ENCODE measurements at places on chromosomes 2 and 18.

GRCh38 chr18:63074981-63075404, 244.6 kb downstream of the BCL2 start:
- DNase-seq = peak; percentile 66

DNA sequence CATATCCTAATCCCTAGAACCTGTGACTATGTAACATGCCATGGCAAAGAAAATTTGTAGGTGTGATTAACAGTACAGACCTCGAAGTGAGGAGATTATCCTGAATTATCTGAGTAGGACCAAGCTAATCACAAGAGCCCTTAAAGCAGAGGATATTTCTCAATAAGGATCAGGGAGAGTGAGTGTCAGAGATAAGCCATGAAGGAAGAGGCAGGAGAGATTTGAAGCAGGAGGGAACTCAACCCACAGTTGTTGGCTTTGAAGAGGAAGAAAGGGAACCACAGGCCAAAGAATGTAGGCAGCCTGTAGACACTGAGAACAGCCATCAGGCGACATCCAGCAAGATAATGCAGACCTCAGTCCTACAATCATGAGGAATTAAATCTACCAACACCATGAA, 229.3 kb downstream of the NBAS start:
- DNase-seq = no peak

DNA sequence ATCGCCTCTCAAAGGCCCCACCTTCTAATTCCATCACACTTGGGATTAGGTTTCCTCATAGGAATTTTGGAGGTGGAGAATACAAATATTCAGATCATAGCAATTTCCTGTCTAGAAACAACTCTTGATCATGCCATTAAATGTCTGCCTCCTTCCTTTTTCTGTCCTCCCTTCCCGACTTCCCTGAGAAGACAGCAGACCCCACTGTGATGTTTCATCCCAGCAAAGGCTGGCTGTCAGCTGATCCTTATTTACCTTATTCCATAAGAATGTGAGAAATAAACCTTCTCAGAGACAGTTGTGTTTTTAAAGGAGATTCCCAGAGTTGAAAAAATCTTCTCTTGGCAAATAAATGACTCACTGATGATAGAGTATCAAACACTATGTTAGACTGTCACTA, 133.9 kb downstream of the TDRD15 start:
- no peak for DNase-seq

- peak; percentile 2 for DNase-seq
Observed at GRCh38 chr2:225207043-225207442, 164.8 kb upstream of the DOCK10 start.

DNA sequence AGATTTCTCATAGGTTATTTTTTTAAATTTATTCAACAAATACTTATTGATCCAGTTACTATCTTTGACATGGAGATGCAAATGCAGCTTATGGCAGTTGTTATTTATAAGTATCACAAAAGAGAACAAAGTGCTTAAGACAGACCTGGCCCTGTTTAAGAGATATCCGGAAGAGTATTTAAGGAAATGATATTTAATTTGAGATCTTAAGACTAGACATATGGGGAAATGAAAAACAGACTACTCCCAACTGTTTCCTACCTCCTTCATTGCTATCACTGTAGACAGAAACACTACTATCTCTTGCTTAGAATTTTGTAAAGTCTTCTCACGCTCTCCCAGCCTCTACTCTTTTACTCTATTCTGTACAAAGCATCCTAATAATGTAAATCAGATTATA, 36.0 kb downstream of the RPRD1A start:
- no peak for DNase-seq

DNA sequence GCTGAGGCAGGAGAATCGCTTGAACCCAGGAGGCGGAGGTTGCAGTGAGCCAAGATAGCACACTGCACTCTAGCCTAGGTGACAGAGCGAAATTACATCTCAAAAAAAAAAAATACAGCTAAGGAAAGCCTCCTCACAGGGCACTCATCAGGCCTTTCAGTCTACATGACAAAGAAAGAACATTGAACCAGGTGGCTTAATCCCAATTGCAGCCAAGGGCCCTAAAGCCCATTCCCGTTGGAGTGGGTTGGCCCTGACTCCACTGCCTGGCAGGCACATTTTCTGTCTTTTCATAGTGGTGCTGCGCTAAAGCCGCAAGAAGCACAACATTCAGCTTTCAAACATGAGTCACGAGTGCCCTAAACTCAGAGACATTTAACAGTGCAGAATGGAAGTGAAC, 372.5 kb downstream of the RNF144A start:
- no peak for DNase-seq

GRCh38 chr2:159266554-159266953, 19.9 kb downstream of the WDSUB1 start:
- no peak for DNase-seq

GRCh38 chr2:160555420-160556071, 61.9 kb upstream of the RBMS1 start:
- no peak for DNase-seq

DNA sequence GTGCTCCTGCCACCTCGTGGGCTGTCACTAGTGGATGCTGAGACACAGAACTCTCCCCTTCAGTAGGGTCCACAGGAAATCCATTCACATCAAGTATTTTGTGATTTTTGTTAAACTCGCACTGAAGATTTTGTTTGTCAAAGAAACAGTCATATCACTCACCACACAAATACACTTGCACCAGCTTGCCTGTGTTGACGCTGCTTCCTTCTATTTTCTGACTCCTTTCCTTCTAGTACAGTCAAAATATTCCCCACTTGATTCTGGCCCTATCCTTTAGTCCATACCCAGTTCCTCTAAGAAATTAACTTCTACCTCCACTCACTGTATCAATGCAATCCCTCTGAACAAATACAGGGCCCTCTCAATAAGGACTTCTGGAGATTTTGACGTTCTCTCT, 213.2 kb upstream of the ARL4C start:
- no peak for DNase-seq

DNA sequence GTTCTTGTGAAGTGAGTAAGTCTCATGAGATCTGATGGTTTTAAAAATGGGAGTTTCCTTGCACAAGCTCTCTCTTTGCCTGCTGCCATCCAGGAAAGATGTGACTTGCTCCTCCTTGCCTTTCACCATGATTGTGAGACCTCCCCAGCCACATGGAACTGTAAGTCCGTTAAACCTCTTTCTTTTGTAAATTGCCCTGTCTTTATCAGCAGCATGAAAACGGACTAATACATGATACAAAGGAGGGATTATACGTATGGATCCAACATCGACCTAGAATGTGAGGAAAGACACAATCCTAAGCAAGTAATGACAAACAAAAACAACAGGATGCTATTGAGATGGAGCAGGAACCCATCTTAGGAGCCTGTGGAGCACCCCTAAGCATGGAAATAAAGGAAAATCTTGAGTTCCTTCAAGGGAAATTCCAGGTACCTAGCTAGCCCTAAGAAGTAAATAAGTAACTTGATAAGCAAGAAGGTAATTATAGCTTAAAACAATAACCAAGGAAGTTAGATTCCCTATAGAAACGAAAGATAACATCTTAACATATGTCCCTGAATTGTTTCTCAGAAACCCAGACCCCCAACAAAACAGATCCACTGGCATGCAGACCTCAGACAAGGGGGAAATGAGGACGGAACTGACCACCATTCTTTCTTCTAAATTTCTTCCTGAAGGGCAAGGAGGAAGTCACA, 1.5 kb upstream of the TNFRSF11A start:
- DNase-seq = no peak

DNA sequence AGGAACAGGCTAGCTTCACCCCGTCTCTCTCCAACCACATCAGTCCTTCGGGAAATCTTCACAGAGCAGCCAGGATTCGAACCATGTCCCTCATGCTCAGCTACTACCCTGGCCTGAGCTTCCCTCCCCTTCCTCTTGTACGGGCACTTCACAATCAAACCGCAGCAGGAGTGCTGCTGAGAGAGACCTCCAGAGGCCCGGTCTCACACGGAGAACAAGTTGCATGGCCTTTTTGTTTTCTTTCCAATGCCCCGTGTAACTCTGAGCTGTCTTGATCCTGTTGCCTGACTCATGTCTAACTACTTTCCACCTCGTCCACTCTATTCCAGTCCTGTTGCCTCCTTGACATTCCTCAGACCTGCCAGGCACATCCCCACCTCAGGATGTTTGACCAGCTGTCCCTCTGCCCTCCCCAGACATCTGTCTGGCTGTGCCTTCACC, 25.4 kb downstream of the FBLN7 start:
- no peak for DNase-seq

GRCh38 chr2:138501425-138502254, at the start of gene SPOPL:
Gene SPOPL (plus strand): TSS chr2:138501770. CDS start chr2:138550217, 48,447 bp downstream.
- peak; percentile 71 for DNase-seq

GRCh38 chr2:157260533-157261198, 3.2 kb downstream of the GALNT5 start:
- DNase-seq = no peak

DNA sequence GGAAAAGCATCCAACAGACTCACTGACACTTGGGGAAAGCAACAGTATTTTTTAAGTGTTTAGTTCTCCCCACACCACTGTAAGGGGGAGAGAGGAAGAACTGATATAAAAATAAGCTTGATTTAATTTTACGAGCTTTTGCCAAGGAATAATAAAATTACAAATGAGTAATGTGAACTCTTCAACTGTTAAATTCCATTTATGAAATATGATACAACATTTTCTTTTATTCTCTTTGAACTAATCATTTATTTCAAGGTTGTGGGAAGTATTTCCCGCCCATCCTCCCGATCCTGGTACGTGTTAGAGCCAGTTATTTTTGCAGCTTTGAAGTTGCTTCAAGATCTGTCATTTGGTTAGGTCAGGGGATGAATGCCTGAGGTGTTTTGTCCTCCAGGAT, 35.2 kb downstream of the WDPCP start:
- DNase-seq = no peak

DNA sequence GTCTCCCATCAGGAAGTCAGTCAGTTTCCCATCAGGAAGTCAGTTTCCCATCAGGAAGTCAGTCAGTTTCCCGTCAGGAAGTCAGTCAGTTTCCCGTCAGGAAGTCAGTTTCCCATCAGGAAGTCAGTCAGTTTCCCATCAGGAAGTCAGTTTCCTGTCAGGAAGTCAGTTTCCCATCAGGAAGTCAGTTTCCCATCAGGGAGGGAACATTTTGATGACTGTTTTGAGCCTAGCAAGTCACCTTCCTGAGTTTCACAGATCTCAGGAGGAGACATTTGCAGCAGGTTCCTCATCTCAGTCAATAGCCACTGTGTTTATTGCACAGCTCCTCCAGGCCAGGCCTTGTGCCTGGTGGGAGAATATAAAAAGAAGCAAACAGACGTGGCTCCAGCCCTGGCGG, 31.9 kb downstream of the DIPK1C start:
- DNase-seq = no peak

GRCh38 chr2:43455296-43455695, 140.5 kb downstream of the THADA start:
- DNase-seq = no peak

DNA sequence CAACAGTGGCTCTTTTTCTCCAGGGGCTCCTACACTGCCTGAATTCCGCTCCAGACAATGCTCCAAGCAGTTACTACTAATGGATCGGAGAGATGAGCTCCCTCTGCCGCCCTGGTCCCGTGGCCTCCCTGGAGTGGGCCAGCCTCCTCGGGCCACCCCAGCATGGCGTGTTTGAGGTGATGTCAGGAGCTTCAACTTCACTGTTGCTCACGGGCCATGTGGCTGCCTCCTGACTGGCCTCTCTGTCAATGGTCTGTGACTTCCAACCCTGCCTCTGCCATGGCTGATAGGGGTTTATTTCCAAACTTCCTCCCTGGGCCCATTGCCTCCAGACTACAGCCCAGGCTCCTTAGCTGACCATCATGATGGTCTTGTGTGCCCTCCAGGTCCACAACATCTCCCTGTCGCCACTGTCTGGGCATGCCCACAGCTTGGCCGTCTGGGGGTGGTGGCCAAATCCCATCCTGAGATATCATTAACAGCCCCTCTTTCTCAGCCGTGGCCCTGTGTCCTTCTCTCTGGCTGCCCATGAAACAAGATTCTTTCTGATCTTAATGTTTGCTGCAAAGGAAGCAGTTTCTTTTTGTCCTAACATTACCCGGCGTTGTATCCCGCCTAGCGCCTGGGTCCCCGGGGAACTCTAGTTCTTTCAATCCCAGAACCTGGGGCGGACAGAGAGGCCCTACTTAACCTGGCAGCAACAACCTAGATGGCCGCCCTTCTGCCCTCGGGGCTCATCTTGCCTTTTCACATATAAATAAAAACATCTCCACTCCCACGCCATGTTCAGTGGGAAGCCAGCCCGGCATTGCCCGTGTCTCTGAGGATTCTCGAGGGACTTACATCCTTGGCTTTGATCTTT, 38.1 kb downstream of the ATOH8 start:
- no peak for DNase-seq

DNA sequence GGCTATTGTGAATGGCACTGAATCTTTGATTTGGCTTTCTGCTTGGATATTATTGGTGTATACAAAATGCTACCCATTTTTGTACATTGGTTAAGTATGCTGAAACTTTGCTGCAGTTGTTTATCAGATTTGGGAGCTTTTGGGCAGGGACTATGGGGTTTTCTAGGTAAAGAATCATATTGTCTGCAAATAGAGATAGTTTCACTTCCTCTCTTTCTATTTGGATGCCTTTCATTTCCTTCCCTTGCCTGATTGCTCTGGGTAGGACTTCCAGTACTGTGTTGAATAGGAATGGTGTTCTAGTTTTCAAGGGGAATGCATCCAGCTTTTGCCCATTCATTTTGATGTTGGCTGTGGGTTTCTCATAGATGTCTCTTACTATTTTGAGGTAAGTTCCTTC, 489.1 kb upstream of the LRATD1 start:
- DNase-seq = no peak

- DNase-seq = no peak
Observed at GRCh38 chr2:182359027-182359989, 67.5 kb downstream of the PDE1A start.

DNA sequence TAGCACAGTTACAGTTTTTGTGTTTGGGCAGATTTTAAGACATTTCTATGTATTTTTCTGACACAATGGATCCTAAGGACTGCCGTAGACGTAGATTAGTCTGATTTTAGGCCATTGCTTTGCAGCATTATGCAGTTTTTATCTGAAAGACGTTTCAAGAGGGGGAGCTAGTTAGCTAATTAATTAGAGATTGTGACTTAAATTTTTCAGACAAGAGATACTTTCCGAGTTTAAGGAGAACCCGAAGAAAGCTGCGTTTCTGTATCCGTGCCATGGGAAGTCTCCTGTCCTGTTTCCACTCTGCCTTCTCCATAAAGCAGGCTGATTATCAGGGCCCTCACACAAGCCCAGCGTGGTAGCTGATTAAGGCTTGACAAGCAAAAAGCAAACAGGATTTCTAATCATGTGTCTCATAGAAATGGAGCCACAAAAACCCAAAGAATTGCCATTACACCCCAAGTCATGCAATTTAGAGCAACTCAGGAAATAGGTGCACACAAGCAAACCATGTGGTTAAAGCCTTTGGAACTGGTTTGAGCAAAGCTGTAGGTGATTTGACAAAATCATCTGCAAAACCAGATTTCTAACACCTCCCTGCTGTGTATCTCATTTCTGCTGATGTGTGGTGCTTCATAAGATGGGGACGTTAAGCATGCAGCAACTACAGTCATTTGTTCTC, 808.1 kb downstream of the RNF144A start:
- DNase-seq = no peak

Data from foreskin melanocyte (primary cell).